Retina (tissue), 1 donor: ENCODE measurements at places on chromosomes 1 and 21.

GRCh38 chr1:223545343-223545742, 120.2 kb downstream of the CAPN8 start:
- no peak for DNase-seq

DNA sequence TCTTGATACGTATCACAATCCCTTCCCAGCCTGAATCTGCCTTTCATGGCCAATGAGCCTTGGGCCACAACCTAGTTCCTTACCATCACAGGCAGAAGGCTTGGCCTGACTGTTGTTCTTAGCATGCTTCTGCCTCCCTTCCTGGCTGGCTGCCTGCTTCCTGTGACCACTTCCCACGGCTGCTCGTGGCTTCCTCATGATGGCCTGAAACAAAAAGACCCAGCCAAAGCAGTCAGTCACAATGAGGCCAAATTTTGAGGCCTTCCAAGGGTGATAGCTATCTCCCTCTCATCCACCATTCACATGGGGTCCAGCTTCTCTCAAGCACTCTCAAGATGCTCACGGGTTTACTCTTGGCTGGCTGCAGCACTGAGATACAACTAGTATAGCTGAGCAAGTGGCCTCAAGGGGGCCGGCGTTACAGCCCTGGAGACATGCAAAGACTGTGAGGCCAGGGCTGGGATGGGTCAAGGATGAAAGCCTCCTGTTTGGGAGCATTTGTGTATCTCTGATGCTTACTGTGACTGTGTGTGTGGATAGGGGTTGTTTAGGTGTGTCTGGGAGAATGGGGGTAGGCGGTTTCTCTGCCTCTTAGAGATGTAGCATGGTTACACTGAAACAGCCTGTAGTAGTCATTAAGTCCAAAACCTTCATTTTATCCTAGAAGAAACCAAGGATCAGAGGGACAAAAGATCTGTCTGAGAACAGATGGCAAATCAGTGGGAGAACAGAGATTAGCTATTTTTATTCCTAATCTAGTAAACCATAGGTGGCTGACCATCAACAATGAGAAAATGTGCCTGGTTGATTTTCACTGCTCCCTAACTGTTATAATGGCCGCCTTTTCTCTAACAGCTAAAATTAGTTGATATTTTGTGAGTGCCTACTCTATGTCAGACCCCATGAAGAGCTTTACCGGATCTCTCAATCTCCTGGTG, 5.4 kb upstream of the TOE1 start:
- no peak for DNase-seq

DNA sequence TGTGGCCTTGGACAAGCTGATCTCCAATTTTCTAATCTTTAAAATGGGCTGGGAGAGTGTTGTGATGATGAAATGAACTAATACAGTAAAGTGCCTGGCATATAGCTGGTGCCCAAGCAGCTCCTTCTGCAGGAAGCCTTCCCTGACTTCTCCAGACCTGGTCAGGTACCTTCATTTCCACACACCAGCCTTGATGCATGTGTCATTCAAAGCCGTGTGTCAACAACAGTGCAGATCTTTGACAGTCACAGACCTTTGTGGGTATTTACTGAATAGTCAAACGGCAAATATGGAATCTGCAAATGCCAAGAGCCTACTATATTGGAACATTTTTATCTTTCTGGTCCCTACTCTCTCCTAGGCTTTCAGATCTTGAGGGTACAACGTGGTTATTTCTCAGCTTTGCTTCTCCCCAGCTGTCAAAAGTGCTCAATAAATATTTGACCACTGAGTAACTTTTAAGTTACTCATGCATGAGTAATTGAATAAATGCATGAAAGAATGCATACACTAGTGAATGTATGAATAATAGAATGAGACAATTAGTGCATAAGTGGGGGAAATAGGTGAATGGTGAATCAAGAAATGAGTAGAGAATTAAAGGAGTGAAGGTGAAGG, 75.4 kb downstream of the MDM4 start:
- DNase-seq, result no peak

GRCh38 chr21:33657124-33657820, 15.0 kb downstream of the ITSN1 start:
- no peak for DNase-seq

DNA sequence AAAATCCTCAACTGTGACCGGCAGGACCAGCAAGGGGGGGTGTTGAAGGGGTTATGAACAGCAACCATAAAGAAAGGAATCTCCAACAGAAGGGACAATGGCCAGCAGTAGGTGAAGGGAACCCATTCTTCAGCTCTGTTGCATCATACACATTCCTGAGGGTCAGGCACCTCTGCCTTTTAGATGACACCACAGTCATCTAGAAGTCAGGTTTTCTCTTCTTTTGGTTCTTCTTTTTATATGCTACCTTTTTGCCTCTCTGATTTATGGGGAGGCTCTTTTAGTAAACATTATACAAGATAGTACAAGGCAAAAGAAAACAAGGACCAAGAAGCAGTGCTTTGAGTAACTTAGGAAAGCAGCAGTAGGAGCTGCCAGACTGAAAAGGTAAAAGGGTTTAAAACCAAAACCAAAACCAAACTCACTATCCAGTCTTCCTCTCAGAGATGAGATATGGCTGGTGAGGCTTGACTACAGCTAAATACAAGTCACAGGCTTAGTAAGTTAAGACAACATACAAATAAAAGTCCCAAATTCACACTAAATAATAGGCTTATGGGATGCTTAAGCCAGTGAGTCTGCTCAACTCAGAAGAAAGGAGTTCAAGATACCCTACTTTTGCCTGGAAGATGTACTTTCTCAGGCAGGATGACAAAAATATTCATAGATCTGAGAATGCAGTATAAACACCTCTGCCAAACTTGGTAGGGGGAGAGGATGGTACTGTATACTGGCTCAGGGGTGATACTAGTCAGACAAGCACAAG, 4.1 kb downstream of the TEX38 start:
- DNase-seq, result no peak

DNA sequence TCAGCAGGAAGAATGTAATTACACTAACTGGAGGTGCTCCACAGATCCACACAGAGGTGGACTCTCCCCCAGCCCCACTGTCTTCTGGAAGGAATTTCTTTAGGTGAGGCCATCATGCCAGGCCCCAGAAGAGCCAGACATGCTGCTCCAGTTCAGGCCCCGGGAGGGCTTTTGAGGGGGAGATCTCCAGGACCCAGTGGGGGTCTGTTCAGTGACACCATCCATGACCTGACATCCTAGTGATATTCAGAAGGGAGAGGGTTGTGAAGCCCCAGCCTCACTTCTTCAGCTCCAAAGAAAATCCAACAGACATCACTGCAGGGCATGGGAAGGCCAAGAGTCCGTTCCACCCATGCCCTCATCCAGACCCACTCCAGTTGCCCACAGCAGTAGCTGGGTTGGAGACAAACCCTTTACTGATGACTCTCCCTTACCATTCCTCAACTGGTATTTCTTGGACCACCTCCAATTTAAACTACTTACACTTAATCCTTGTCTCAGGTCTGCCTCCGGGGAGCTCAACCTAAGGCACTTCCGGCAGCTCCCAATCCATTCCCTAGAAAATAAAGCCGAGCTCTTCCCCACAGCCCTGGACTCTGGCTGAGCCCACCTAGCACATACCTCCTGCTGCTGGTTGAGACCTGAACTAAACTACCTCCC, 39.2 kb downstream of the CSMD2 start:
- DNase-seq, result no peak

DNA sequence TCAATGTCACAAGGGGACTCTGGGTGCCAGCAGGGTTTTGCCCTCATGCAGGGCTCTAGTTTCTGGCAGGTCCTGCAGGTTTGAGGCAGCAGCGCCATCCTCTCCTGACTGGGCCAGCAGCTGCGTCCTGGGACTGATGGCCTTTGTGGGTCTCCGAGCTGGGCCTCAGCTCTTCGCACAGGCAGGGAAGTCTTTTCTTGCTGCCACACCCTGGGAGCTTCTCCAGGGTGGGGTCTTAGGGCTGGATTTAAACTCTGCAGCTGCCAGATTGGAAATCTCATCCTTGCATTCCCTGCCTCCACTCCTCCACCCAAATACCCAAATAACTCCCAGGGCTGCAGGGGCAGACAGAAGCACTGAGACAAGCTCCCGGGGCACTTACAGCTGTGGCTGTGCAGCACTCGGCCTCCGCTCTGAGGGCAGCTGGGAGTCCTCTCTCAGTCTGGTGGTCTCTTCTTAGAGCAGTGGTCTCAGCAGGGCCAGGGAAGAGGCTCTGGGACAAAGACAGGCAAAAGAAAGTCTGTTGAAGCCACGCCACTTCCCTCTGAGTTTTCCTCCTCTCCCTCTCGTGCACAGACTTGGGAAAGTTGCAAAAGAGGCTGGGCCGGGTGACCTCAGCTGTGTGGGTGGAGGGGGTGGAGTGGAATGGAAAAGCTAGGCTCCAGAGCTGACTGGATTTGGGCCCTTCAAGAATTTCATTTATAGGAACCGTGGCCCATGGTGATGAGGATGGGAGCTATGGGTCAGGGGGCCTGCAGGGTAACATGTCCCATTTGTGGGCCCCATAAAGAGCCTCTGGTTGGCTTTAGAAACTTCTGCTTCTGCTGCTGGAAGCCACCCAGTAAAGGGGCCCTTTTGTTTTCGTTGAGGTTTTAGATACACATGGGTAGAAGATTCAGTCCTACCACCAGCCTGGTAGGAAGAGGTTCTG, at the start of gene RAB7B:
Gene RAB7B, minus strand, starts transcription at position 525 of the 931 bp plus-strand sequence. CDS start 9,260 bp downstream, outside the sequence.
- peak; percentile 32 for DNase-seq

GRCh38 chr1:199522338-199522737, 505.2 kb upstream of the NR5A2 start:
- DNase-seq, result no peak

GRCh38 chr21:44523567-44524413, 16.2 kb downstream of the KRTAP10-1 start:
- no peak for DNase-seq

- no peak for DNase-seq
Observed at GRCh38 chr1:217856342-217857034, 225.3 kb downstream of the SPATA17 start.

DNA sequence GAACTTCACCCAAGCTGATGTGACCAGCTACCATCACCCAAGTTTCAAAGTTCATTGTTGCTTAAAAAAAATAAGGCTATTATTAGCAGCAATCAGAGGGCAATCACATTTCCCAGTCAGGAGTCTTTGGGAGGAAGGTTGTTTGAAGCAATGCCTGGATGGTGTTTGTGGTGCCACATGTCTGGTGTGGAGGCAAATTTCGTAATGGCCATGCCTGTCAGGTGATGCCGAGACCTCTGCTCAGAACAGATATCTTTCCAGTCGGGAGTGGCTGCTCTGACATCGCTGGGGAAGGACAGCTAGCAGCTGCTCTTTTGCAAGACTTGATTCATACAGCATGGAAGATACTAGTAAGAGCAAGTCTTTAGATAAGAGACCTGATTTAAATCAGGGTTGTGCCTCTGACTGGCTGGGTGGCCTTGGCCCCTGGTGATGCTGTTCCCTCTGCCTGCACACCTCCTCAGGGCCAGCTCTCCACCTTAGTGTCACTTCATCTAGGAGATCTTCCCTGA, 187.8 kb upstream of the JUN start:
- no peak for DNase-seq
